ENCODE measurements at places on chromosomes 4 and X. TPM values are rescaled to one million over a fixed set of nuclear protein-coding genes. Genes with fewer than 3 reads are reported as not detected.

GRCh38 chr4:8682725-8683124, 90.2 kb downstream of the CPZ start:
- DNase-seq, result no peak

- no peak for DNase-seq
Measured at GRCh38 chr4:108556166-108556565, 64.2 kb upstream of the RPL34 start.

DNA sequence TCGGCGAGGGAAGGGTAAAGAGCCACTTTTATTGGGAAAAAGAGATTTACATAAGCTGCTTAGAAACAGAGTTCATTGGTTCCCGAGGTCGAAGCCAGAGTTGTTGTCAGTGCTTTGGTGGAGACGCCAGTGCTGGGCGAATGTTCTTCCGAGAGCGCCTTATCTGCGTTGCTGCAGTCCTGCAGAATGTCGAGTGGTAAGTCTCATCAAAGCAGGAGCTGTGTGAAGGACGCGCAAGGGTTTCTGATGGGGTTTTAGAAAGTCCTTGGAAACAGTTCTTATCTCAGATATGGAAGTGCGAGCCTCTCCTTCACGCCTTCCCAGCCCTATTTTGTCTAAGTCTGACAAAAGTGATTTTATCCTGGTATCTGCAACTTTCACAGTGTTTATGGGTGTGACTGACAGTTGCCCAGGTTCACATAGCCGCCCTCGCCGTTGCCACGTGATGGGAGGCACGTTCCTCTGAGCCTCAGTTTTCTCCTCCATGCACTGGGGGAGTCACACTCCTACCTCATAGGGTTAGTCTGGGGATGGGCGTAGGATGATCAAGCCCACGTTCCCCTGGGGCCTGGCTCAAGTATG, 47.3 kb upstream of the NSG1 start:
- DNase-seq, result no peak

Gene TLL1
- total RNA-seq, result 19.5 TPM

- no peak for DNase-seq
Measured at GRCh38 chrX:112056476-112056875, 26.1 kb downstream of the TRPC5 start.

DNA sequence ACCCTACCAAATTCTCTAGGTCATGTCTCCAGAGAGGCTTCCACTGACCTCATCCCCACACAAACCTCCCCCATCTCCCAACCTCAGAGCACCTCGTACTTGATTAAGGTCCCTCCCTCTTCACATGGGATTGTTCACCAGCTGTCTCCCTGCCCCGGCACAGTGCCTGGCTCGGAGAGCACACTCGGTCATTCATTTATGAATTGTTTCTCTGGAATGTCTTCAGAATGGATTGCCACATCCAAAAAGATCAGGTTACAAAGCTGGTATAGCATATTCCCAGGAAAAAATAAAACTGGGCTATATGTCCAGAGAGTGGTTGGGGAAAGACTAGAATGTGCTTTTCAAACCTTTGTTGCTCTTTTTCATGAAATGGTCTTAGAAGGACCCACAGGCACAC, 21.6 kb downstream of the JAKMIP1 start:
- DNase-seq, result no peak

Gene DCAF4L1
- 0.48 TPM for total RNA-seq

- no peak for DNase-seq
Measured at GRCh38 chr4:24824720-24825119, 29.3 kb downstream of the SOD3 start.

- no peak for DNase-seq
Measured at GRCh38 chr4:171246948-171247347, 566.3 kb upstream of the GALNTL6 start.

DNA sequence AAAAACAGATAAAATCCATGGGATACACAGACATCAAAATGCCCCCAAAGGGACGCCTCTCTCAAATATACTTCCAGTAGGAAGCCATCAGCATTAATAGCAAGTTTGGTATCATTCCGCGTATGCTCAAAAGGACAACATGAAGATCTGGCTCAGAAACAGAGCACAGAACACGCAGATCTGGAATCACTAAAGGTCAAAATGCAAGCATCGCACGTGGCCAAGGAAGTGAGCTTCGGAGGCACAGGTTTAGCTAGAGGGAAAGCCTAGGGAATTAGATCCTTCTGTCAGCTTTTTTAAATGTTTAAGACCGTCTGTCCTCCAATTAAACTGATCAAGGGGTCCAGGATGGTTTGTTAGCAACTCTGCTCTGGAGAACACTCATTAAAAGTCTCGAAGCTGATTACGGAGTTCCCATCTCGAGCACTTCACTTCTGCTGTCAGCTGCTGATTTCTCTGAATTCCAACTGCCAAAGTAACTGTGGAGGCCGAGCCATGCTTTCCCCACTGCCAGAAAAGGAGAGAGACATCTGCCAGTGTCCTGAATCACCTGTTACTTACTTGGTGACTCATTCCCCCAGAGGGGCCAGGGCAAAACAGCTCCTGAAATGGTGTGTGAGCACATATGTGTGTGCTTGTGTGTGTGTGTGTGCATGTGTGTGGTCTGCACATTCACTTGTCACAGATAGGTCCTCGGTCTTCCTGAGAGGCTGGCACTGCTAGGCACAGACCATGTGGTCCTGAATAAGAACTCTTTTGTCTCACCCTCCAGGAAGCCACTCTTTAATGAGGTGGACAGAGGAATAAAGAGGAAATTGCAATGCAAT, 177.7 kb upstream of the PPARGC1A start:
- no peak for DNase-seq

Gene APELA
- total RNA-seq, result not detected

Gene ADH1A
- total RNA-seq, result 3.5 TPM

Gene CXCL3
- total RNA-seq, result 12.1 TPM

Gene PCDH18
- total RNA-seq, result 17.2 TPM

GRCh38 chr4:124386648-124387047, 325.9 kb downstream of the ANKRD50 start:
- DNase-seq, result no peak

DNA sequence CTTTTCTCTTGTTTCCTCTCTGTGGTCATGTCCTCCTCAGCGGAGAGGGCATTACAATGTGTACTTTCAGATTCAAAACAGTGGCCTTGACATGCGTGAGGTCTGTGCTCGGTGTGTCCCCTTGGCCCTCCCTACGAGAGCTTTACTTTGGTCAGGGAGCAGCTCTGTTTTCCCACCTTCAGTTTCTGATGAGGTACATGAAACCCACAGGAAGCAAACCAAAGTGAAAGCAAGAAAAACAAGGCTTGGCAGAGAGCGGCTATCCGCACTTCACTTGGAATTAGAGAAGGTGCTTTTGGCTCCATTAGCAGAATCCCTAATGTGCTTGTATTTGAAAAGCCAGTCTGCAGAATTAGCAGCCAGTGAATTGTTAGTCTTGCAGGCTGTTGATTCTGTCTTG, 19.5 kb upstream of the BOD1L1 start:
- no peak for DNase-seq

Gene WDR19
- total RNA-seq, result 63.4 TPM

- no peak for DNase-seq
Measured at GRCh38 chr4:138925495-138925894, 90.1 kb upstream of the NOCT start.

DNA sequence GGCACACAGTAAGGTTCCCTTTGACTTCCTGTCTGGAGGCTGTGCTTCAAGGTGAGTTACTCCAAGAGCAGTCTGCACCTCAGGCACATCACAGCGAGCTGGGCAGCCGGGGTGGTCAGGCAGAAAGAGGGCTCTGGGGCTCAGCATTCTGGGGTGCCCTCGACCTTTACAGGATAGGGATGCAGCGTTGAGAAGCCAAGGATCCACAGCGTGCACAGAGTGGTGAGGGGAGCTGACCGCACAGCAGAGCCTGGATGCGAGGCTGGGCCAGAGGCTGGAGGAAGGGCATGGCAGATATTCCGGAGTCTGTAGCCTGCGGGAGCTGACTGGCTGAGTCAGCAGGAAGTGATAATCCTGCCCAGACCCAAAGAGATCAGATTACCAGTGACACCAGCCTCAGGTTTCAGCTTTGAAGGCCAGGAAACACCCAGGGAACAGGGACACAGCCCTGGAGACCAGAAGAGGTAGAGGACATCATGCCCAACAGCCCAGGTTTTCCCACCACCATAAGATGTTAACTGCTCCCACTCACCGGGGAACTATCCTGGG, 38.4 kb upstream of the PDLIM3 start:
- DNase-seq, result peak; percentile 71

DNA sequence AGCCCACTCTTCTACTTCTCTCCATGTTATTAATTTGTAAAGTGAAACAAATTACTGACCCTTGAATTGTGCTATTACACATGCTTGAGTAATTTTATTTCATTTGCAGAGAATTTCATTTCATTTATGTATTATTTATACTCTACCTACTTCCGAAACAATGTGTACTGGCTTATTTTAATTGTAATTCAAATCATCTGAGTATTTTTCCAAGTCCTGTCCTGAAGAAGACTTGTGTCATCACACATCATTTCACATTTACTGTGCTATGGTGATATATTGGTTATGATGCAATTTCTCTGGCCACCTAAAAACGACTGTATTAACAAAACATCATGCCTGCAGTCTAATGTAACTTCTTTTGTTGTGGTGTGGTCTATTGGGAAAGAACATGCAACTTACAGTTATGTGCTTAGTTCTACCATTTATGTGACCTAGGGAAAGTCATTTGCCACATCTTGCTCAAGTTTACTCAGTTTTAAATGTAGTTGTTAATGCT, 384.5 kb downstream of the RPA4 start:
- no peak for DNase-seq

Gene CT45A2
- total RNA-seq, result not detected

Gene ODAPH
- not detected for total RNA-seq

Gene NAP1L3
- 15.7 TPM for total RNA-seq

DNA sequence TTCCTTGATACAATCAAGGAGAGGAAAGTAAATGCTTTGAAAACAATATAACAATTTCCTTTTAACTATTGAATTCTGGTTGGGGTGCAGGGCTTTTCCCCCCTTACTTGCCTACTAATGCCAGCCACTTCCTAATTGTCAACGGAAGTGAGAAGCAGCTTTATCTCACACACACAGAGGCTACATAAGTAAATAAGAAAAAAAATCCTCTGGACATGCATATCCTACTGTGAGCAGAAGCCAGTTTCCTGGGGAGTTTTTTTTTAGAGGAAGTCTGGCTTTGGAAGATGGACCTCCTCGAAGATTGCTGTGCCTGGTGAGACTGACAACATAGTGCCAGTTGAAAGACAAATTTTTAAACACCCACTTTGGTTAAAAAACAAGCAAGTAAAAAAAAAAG, 180.6 kb downstream of the OPHN1 start:
- DNase-seq, result no peak

DNA sequence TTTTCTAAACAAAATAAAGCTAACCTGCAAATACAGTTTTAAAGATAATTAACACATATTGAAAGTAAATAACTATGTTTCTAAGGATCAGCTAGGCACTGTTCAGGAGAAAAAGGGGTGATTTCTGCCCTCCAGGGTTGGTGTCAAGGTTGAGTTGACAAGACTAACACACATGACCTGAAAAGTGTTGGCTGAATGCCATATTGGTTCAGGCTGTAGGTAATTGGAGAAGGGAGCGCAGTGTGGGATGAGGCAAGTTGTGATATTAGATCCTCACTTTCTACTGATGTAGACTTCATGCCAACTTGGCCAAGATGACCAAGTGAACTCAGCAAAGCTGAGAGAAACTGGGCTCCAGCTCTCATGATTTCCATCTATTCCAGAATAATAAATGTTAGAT, 42.2 kb downstream of the PPM1K start:
- no peak for DNase-seq

Gene DOK7
- 3.3 TPM for total RNA-seq

DNA sequence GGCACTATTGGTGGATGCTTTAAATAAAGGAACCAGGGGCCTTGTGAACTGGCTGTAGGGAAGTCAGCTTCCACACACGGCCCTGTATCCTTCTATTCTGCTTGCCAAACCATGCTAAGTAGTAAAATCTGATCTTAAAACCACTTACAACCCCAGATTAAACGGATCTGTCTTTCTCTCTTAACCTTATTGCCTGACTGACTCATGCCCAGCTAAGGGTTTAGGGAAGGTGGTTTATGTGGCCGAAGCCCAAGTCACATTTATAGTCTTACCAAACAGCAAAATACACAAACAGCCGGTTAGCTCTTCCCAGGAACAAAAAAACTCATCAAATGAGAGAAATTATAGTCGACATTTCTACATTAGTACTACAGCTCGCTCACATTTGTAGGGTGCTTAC, 988.4 kb upstream of the TENM3 start:
- no peak for DNase-seq

Measured in aorta (tissue), 5 donors.